ENCODE measurements at places on chromosomes 5 and 9.

- DNase-seq, result no peak
Measured at GRCh38 chr5:18394443-18394804, 760.2 kb downstream of the TAF11L14 start.

DNA sequence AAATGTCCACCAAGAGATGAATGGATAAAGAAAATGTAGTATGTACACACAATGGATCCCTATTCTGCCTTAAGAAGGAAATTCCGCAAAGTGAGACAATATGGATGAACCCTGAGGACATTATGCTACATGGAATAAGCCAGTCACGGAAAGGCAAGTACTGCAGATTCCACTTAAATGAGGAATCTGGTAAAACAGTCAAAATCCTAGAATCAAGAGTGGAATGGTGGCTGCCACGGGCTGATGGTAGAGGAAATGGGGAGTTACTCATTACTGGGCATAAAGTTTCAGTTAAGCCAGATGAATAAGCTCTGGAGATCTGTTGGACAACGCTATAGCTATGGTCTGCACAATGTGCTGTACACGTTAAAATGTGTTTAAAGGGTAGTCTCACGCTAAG is 47.2 kb downstream of the STK10 start:
- no peak for DNase-seq

DNA sequence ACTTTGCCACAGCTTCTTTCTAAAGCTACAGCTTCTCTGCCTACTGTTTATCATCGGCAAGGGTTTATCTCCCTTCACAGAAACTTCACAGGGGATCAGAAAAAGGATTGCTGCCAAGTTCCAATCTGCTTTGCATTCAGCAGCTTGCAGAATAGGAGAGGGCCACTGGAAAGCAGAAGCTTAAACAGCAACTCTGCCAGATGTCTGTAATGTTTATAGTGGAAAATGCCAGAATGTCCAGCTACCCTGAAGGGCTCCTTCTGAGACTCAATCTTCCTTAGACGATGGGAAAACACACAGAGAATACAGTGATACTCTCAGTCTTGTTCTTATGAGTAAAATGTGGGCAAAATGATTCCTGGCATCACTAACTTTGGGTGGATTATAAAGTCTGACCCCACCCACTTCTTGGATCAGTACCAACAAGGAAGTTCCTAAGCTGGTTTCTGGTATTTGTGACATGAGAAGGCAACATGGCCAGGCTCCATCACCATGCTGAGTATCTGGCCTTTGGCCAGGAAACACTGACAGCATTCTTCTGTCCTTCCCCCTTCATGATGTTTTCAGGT is 19.0 kb downstream of the STOM start:
- peak; percentile 83 for DNase-seq

- no peak for DNase-seq
Measured at GRCh38 chr5:87329114-87329513, 61.4 kb downstream of the RASA1 start.

DNA sequence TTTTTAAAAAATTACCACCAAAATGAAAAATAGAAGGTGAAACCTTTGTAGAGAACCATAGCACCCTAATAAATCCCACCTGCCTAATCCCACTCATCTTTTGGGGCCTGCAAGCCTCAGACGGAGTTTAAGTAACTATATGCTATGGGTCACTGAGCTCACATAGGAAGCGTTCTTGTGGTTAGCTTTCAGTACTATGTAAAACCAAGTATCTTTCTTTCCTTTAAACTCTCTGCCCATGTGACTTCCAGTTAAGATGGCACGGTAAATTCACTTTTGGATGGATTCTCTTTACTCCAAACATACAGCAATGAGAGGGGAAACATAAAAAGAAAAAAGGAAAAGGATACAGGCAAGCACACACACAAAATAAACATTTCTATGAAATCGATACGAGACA is 50.9 kb downstream of the FANCC start:
- DNase-seq, result no peak

Data from left forelimb (tissue), 1 donor.